DMS 273 treated with DMSO at 0.1 percent for 48 hours (cell line): ENCODE measurements at places on chromosomes 3 and 15.

- DNase-seq: no peak
These were observed 903.2 kb downstream of the MCTP2 start for GRCh38 chr15:95134431-95135110.

DNA sequence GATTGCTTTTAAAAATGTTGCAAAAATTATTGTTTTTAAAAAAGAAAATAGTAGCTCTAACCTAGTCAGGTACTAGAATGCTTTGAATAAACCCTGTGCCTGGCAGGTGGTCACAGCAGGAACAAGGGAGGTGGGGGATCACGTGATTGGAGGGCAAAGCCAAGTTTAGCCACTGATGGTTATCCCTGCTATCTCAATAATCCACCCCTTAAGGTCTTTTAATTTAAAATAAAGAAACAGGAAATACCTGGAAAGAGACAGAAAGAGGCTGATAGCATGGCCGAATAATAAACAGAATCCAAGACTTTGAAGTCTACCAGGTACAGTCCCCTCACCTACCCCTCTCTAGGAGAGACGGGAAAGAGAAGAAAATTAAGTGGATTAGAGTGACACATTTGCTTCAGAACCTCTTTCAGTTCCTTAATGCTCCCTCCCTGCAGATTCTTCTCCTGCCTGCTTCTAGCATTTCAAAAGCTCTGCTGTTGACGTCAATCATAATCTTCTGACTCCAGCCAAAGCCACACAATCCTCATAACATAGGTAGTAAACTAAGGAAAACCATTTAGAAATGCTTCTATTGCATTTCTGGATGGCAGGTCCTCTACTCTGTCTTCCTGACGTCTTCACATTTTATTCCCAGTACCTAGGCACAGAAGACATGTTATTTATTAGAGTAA lies 303.4 kb upstream of the MME start:
- no peak for DNase-seq

GRCh38 chr3:128823008-128823407 lies 56.4 kb upstream of the ACAD9 start:
- no peak for DNase-seq

GRCh38 chr3:178201714-178202113 lies 334.5 kb upstream of the KCNMB2 start:
- no peak for DNase-seq

DNA sequence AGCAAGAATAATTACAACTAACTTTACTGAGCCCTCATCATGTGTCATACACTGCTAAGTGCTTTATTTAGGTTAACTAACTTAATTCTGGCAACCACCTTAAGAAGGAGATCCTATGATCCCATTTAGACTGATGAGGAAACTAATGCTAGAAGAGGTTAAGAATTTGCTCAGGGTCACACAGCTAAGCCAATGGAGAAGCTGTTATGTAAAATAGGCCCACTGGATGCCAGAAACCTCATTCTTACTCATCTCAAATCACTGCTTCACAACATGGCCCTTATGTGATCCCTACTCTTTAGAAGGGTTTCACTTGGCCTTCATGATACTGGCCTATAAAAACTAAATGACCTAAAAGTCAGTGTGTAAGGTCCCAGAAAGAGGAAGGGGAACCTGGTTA lies 41.2 kb downstream of the IMPG2 start:
- no peak for DNase-seq

GRCh38 chr3:38222032-38222634 lies 43.5 kb upstream of the SLC22A13 start:
- DNase-seq: no peak

- no peak for DNase-seq
These were observed 73.7 kb downstream of the TM2D3 start for GRCh38 chr15:101578443-101578894.
